ENCODE measurements at places on chromosomes 11 and 22.

DNA sequence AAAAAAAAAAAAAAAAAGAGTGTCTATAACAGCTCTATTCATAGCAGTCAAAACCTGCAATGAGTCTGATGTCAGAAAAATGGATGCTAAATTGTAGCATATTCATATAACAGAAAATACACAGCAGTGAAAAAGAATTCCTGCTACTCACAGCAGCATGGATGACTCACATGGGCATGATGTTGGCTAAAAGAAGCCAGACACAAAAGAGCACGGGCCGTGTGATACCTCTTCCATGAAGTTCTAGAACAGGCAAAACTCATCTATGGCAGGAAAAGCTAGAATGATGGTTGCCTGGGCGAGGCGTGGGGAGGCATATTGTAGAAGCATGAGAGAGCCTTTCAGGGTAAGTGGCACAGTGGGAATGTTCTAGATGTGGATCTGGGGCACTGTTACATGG is 18.9 kb downstream of the PLAAT3 start:
- DNase-seq = no peak

- no peak for DNase-seq
These were observed 35.6 kb downstream of the FBLN1 start for GRCh38 chr22:45538281-45538680.

- peak; percentile 76 for DNase-seq
These were observed 10.7 kb upstream of the CD5 start for GRCh38 chr11:61091373-61092279.

DNA sequence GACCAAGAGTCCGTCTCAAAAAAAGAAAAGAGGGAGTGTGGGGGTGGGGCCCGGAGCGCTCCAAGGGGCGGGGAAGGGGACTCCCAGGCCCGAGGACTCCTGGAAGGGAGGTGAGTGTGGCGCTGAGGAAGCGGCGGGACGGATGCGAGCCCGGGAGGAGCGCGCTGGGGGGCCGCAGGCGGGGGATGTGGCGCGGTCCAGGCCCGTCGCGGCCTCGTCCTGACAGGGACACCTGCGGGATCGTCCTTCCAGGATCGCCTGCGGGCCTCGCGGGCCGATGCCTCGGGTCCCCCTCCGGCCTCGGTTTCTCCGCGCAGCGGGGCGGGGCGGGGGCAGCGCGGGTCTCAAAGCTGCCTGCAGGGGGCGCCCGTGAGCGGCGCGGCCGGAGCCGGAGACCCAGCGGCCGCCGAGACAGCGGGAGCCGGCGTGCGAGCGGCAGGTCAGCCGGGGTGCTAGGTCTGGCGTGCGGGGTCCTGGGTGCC is 3.8 kb upstream of the ADORA2A start:
- DNase-seq = peak; percentile 70

DNA sequence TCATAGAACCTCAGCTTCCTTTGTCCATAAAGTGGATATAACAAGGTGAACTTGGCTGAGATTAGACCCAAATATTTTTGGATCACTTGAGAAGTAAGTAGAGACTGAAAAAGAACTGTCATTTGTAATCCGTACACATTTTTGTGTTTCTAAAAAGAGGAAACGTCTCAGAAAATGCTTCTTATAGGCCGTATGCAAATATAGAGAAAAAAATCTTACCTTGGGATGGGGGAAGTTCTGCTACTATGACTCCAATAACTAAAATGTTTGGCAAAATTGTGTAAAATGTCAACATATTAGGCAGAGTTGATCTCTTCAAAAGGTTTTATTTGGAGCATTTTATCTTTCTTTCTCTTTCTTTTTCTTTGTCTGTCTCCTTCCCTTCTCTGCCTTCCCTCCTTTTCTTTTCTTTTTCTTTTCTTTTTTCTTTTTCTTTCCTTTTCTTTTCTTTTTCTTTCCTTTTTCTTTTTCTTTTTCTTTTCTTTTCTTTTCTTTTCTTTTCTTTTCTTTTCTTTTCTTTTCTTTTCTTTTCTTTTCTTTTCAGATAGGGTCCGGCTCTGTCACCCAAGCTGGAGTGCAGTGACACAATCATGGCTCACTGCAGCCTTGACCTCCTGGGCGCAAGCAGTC is 48.2 kb downstream of the ADM start:
- no peak for DNase-seq

DNA sequence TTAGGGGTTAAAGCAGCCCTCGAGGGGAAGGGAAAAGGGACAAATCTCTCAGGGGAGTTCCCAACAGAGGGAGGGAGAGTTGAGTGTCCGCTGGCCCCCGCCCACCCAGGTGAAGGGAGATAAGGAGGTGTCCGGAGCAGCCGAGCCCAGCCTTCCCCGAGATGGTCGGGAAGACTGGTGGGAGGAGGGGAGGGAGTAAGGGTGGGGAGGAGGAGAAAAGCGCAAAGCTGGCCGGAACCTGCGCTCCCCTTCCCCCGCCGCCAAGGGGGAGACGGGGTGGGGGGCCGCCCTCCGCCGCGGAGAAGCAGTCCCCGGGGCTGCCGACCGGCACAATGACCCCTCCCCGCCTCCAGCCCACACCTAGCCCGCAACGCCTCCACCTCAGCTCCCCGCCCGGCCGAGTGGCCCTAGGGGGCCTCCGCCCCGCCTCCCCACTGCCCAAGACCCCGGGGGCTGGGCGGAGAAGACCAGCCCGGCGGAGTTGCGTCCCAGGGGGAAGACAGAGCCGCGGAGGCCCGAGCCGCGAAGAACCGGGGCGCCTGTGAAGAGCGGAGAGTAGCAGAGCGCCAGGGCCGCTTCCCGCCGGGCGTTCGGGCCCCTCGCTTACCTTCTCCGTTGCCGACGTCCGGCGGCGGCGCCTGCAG is 479 bp downstream of the RSF1 start:
- peak; percentile 40 for DNase-seq

GRCh38 chr11:130580891-130581492 is 132.5 kb downstream of the ADAMTS15 start:
- DNase-seq = no peak

DNA sequence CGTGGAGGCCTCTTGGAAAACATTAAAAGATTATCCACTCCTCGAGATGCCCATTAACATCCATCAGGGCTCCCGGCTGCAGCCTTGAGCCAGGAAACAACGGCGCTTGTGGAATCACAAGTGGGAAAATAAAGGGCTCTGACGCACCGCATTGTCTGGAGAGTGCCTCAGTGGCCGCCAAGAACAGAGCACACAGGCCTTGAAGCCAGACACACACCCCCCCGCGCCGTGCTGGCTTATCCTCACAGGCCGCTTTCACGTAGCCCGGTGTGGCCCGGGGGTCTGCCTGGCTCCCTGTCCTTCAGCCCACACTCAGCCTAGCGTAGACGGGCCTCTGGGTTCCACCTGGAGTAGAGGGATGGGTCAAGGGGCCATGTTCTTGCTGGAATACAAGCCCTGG is 1020.5 kb downstream of the BRD1 start:
- DNase-seq = no peak

GRCh38 chr11:113546757-113547507 is 71.7 kb upstream of the DRD2 start:
- no peak for DNase-seq

- no peak for DNase-seq
These were observed 27.6 kb upstream of the PPFIA1 start for GRCh38 chr11:70242885-70243284.

DNA sequence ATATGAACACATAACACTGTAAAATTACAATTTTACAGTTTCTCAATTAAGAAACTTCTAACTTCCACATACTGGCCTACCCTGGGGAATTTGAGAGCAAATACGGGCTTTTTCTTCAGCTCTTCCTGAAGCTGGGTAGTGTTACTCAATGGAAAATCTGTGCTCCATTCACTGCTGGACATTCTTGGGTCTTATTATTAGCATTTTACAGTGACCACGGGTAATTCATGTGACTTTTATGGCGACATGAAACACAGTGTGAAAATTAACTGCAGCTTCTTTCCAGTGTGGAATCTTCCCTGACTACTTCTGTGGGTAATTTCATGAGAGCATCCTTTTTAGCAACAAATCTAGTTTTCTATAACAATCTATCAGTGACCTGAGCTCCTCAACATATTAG is 423.7 kb upstream of the ANO5 start:
- DNase-seq = no peak

GRCh38 chr11:104819107-104819506 is 79.2 kb downstream of the CASP12 start:
- DNase-seq = no peak

DNA sequence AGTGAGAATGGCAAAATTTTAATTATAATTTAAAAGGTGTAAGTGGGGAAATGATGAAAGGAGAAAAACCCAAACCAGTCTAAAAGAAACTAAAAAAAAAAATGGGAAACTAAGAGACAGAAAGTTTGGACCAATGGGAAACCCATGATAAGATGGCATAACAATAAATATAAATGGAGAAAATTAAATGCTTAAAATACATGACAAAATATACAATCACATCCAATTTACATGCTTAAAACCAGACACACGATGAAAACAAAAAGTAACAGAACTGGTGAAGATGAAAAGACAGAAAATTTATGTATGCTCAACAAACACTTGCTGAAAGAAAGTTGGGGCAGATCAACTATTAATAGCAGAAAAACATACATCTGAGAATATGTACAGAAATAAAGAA is 1471.1 kb downstream of the TBC1D22A start:
- DNase-seq = no peak

GRCh38 chr11:118374729-118375128 is 15.3 kb downstream of the UBE4A start:
- no peak for DNase-seq

DNA sequence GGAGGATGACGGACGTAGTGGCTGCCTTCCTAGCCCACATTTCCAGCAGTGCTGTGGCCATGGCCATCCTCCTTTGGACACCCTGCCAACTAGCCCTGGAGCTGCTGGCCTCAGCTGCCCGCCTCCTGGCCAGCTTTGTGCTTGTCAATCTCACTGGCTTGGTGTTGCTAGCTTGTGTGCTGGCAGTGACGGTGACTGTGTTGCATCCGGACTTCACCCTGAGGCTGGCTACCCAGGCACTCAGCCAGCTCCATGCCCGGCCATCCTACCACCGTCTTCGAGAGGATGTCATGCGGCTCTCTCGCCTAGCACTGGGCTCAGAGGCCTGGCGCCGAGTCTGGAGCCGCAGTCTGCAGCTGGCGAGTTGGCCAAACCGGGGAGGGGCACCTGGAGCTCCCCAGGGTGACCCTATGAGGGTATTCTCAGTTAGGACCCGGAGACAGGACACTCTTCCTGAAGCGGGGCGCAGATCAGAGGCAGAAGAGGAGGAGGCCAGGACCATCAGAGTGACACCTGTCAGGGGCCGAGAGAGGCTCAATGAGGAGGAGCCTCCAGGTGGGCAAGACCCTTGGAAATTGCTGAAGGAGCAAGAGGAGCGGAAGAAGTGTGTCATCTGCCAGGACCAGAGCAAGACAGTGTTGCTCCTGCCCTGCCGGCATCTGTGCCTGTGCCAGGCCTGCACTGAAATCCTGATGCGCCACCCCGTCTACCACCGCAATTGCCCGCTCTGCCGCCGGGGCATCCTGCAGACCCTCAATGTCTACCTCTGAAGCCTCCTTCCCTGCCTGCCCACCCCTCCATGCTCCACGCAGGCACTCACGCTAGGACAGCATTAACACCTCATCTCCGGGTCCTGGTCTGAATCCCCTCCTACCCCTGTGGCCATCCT is 1.6 kb downstream of the RNF26 start:
- no peak for DNase-seq

DNA sequence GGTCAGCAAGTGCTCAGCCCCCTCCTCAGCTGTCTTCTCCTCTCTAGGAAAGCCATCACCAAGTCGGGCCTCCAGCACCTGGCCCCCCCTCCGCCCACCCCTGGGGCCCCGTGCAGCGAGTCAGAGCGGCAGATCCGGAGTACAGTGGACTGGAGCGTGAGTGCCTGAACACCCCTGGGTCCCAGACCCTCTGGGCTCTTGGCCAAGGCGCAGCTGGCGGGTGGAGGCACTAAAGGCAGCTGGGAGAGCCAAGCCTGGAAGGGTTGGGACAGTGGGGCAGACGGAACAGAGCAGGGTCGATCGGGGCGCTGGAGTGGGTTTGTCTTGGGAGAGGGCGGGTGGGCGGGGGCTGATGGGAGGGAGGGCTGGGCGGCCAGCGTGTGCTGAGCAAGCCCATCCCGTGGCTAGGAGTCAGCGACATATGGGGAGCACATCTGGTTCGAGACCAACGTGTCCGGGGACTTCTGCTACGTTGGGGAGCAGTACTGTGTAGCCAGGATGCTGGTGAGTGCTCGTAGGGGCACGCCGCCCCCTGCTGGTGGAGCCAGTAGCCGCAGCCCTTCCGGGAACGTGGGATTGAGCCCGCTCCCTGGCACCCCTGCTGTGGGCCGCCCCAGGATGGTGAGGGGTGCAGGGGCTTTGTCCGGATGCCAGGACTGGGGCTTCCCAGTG is 14.1 kb upstream of the MDK start:
- DNase-seq = peak; percentile 60

DNA sequence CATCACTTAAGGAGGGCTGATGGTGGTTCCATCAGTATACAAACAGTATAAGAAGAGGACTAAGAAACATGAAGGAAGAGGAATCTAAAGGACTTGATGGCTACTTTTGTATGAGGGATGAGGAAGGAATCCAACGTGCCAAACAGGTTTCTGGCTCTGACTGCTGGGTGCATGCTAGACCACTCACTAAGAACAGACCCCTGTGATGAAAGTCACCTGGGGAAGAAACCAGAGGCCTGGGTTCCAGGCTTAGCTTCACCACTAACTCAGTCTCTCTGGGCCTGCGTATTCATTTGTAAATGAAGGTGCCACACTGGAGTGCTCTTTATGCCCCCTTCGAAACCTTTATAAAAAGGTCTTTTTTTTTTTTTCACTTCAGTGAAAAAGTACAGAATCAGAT is 55.1 kb downstream of the AAMDC start:
- no peak for DNase-seq

DNA sequence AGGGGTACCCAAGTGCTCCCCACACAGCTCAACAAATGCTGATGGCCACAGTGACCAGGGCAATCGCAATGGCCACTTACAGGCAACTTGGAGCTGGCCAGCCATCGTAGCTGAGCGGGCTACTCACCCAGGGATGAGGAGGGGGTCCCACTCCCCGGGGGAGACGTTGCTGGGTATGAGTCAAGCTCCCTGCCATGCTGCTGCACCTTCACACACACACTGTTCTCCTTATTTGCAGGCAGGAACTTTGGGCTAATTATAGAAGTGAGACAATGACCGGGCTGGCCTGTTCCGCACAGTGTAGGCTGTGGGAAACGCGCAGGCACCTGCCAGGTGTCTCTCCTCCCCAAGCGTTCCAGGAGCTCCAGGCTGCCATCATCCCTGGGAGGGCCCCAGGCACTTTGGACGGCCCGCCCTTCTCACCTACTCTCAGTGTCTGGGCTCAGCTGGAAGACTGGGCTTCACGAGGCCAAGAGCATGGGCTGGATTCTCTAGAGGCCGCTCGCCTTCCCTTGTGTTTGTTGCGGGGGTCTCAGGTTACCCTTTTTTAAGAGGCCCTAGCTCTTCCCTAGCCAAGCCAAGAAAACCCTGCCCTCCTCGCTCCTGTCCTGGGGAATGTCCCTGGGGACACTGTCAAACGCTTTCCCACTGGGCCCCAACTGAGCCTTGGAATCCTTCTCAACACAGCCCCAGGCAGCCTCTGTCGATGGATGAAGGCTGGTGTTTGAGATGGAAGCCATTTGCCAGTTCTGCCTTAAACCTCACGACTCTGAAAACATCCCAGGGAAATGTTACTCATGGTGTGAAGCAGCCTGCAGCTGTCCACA is 73.0 kb downstream of the RTL6 start:
- DNase-seq = no peak

GRCh38 chr11:18075444-18075843 is 29.4 kb upstream of the TPH1 start:
- no peak for DNase-seq

- no peak for DNase-seq
These were observed 50.2 kb upstream of the TP53I11 start for GRCh38 chr11:45000918-45001317.

GRCh38 chr11:72394416-72394815 is 39.9 kb downstream of the CLPB start:
- no peak for DNase-seq
